ENCODE measurements at places on chromosomes 7 and 10. TPM values are rescaled to one million over a fixed set of nuclear protein-coding genes. Genes with fewer than 3 reads are reported as not detected.
A peak's percentile ranks its signal among the peaks of the same experiment; 100 is the strongest.

The ACHE gene
- total RNA-seq: 29.0 TPM

The IKZF1 gene
- 25.3 TPM for total RNA-seq

The HOXA9 gene
- 56.1 TPM for total RNA-seq

The AUTS2 gene
- 76.9 TPM for total RNA-seq

DNA sequence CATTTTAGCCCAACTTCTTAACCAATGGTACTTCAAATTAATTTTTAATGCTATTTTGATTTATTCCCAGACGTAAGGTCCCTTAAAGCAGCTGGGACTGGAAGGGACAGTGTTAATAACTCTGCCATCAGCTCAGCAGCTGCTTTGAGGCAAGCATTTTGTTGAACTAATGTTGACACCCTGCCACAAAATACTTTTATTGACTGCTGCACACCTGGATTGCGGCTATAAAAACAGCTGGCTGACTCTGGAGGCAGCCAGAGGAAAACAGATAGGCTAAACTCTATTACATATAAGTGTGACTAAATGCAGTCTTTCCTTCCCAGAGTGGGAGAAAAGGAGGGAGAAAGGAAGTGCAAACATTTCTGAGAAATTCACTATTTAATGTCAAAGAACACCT is 77.6 kb downstream of the ETV1 start:
- no peak for DNase-seq

GRCh38 chr7:150986099-150986512 is 4.7 kb upstream of the NOS3 start:
- peak; percentile 65 for DNase-seq

DNA sequence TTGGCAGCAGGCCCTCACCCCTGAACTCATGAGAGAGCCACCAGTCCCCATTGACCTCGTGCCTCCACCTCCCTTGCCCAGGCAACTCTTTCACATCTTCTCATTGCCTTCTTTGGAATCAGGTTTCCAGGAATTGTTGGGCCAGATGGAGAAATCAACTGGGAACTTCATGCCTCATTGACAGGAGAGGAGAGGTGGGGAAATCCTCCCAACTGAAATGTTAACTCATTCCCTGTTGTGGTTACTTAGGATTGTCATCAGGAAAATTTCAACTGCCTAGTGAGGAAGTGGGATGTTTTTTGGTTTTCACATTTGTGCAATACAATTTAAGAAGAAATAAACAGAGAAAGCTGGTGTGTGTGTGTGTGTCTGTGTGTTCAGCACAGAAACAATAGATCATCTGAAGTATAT is 106.6 kb upstream of the INHBA start:
- DNase-seq: no peak
